Fibroblast of lung (primary cell): ENCODE measurements at places on chromosomes 12 and 14. TPM values are rescaled to one million over a fixed set of nuclear protein-coding genes. Genes with fewer than 3 reads are reported as not detected.

DNA sequence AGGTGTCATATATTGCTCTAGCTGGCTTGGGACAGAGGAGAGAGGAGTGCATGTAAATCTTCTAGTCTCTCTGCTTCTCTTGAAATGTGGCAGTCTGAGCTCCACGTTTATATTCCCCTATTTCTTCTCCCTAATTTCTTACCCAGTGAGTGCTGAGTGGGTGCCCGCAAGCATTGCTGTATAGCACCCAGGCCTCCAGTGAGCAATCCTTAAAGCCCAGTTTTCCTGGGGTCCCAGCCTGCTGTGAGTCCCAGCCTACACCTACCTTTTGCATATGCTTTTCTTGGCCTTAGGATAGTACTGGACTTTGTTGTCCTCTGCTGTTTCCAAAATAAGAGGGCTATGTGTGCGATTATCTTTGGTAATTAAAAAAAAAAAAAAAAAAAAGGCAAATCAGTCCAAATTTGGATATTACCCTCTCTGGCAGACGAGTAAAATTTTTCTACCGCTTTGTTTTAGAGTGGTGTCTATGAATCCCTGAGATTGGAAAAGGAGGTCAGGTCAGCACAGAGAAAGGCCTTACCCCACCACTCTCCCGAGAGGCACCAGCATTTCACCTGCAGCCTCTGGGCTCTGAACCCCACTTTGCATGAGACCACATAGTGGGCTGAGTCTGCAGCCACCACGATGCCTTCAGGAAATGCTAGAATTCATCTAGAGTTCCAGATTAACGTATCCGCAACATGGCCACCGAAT, 1.1 kb downstream of the MGST1 start:
- peak; percentile 16 for DNase-seq

DNA sequence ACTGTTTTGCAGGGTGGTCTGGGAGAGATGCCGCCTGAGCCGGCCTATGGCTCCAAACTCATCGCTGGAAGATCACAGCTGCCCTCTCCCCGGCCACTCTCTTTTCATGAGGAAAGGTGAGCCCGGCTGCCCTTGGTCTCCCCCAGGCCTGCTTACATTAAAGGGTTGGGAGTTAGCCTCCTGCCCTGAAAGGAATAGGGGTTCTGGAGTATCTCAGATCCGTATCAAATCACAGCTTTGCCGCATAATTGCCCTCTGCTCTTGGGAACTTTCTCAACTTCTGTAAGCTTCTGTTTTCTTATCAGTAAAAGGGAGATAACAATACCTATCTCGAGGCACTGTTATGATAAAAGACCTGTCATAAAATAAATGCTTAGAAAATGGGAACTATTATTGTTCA, 17.6 kb downstream of the PHLDA1 start:
- no peak for DNase-seq

- DNase-seq, result no peak
Measured at GRCh38 chr12:50638482-50638880, 125.4 kb upstream of the ATF1 start.

GRCh38 chr12:118498171-118498570, 121.8 kb downstream of the SUDS3 start:
- DNase-seq, result no peak

DNA sequence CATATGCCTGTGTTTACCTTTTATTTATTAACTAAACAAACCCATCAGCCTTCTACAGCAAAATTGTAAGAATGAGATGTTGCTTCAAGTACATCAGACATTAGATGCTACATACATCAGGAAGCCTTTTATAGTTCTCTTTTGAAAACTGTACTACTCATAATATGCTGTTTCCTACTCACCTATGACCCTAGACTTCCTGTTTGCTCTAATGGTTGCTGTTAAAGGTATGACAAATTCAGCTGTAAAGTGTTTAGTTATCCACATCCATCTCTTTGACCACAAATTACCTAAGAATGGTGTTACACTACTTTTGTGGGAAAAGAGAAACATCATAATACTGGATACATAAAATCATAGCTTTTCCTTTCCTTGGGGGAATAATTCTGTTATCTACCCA, 220.0 kb downstream of the RAD51B start:
- DNase-seq, result peak; percentile 28

- no peak for DNase-seq
Measured at GRCh38 chr14:24662753-24663152, 28.8 kb upstream of the GZMB start.

GRCh38 chr12:122460641-122461040, 38.2 kb upstream of the CLIP1 start:
- DNase-seq, result no peak

LRRC10 gene
- total RNA-seq, result not detected in 2 replicates

IFT43 gene
- 28.8 and 35.2 TPM in 2 replicates for total RNA-seq
